ENCODE measurements at places on chromosomes 7 and 10.
A peak's percentile ranks its signal among the peaks of the same experiment; 100 is the strongest.

DNA sequence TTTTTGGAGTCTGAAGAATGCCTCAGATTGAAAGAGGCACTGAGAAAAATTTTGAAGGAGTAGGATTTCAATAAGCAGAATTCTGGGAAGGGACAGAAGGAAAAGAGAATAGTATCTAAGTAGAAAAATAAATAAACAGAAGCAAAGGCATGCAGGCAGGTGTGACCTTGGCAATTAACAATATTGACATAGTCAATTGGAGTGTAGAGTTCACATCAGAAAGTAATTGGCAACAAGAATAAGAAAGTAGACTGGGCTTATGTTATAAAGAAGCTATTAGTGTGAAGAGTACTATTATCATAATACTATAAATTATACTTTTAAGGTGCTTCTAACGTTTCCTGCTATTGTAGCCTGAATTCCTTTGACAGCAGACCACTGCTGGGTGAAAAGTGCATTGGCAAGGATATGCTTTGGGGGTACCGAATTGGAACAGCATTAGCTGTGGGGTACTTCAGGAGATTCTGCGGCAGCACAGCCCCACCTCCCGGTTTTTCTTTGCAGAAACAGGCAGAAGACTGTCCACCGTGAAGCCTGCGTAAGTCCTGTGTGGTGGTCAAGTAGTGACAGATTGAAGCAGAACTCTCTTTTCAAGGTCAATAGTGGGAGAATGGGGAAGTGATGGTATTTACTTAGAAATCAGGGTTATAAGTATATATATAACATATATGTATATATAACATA lies 357.0 kb downstream of the THSD7A start:
- no peak for DNase-seq

GRCh38 chr10:86953747-86954680 lies 3.4 kb downstream of the MMRN2 start:
- DNase-seq, result no peak

GRCh38 chr10:104254493-104255310 lies at the start of gene GSTO1:
TSS of gene GSTO1 (plus strand) at chr10:104254892. CDS start at chr10:104254929, 37 bp downstream.
- peak; percentile 71 for DNase-seq

DNA sequence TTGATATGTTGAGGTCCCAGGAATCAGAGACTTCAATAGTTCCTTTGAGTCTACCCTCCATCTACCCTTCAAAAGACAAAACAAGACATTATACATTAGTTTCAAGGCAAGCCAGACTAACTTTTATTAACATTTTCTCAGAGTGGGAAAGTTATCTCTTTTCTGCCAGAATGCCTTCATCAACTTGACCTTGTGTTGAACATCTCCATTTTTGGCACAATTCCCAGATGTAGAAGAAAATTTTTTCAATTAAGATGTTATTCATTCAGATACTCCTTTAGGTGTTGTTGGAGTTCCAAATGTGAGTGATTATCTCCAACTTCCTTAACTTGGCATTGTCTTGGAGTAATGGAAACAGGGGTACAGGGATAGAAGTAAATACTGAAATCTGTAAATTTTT lies 59.1 kb downstream of the NRF1 start:
- no peak for DNase-seq

DNA sequence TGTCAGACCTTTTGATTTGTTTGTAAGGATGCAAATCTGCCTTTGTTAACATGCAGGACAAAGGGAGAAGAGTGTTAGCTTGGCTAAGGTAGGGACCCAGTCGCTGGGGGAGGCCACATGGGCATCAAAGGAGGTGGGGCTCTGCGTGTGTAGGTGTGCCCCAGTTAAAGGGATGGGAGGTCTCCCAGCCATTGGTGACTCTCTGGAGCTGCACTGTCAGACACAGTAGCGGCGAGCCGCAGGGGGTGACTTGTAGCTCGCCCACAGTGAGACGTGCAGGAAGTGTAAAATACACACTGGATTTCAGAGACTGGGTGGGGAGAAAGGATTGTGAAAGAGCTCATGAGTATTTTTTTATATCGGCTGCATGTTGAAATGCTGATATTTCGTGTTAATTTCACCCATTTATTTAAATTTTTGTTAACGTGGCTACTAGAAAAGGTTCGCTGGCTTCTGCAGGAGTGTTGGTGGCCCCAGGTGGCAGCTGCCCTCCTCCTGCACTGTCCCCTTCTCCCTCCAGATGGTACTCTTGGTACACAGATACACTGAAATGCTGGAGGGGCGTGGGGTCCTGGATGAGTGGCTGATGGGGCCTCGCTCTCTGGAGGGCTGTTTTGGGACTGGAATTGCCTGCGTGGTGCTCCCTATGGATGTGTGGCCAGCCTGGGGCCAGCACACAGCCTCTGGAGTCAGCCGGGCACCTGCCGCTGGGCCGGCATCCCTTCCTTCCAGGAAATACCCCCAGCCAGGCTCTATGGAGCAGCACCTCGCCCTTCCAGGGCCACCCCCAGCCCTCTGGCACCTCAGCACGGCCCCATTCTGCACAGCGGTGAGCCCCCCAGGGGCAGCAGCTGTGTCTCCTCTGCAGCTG lies 59.2 kb downstream of the LHPP start:
- DNase-seq, result no peak

DNA sequence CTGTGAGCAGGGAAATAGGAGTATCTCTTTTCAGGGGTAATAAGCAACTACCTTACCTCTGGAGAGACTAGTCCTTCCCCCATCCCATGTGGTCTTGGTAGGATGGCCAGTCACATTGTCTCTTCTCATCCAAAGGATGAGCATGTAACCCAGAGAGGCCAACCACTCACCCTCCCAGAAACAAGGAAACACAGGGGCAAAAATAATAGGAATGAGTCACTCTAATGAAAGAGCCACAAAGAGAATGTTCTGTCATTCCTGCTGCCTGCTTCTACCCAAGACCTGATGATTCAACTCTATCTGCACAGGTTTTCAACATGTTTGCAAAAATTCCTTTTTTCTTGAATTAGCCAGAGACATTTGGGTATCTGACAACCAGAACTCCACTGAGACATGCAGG lies 99.3 kb upstream of the NFE2L3 start:
- no peak for DNase-seq

DNA sequence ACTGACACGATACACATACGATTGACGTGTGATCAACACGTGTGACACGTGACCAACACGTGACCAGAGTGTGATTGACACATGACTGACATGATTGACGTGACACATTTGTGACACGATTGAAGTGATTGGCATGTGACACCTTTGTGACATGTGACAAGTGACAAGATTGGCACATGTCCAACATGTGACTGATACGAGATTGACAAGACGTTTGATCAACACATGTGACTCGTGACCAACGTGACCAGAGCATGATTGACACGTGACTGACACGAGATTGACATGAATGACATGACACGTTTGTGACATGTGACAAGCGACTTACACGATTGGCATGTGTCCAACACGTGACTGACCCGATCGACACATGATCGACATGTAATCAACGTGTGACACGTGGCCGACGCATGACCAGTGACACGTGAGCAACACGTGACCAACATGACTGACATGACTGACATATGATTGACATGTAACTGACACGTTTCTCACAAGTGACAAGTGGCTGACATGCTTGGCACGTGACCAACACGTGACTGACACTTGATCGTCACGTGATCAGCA lies 22.0 kb downstream of the CRPPA start:
- no peak for DNase-seq

- no peak for DNase-seq
These were observed 39.9 kb upstream of the HECW1 start for GRCh38 chr7:43072530-43072929.

Data from CD4-positive, alpha-beta T cell treated with Interleukin-17A for 4 hours (primary cell).